ENCODE measurements at places on chromosomes 3 and 15.

DNA sequence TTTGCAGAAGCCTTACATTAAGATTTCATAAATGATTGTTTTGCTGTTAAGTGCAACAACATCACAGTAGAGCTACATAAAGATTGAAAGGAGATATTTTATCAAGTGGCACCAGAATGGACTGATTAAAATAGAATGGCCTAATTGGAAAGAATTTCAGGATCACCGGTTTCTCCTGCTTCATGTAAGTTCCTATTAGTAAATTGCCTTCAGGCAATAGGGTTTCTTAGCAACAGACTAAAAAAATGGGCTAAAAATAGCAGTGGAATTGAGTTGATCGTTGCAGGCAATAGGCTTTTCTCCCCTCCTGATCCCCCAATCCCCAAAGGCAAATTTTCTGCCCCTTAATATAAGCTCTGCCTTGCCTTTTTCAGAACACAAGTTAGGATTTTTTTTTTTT, 917 bp downstream of the LNP1 start:
- no peak for DNase-seq

GRCh38 chr15:59311195-59311594, 61.5 kb downstream of the MYO1E start:
- DNase-seq: no peak

GRCh38 chr3:56456117-56456516, 12.2 kb downstream of the ERC2 start:
- no peak for DNase-seq

GRCh38 chr3:31581660-31582059, 48.9 kb downstream of the STT3B start:
- DNase-seq: no peak

GRCh38 chr3:50724831-50725230, 50.1 kb downstream of the DOCK3 start:
- DNase-seq: no peak

DNA sequence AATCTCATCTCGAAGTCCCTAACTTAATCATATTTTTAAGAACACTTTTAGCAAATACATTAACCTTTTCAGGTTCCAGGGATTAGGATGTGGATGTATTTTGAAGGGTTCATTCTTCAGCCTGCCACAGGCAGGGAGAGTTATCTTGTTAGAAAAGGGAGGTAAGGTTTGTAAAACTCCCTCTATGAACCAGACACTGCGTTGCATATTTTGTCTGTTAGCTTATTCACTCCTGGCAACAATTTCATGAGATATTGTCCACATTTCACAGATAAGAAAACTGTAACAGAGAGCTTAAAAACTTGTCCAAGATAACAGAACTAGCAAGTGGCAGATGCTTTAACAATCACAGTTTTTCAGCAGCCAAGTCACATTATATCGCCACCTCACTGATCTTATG, 155.4 kb downstream of the DIPK2A start:
- DNase-seq: no peak

DNA sequence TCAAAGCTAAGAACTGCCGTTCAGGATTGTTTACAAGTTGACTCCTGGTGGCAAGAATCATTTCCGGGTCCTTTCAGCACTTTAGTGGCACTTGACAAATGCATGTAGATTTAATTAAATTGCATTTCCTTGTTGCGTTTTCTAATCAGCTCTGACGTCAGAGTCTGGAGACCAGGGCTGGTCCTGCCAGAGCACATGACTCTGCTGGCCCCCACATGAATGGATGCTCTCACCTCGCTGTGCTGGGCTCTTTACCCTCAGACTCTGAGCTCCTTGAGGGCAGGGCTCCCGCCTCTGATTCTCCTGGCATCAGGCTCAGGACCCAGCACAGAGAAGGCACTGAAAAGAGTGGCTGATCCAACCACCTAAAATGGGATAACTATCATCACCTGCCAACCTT, 69.4 kb downstream of the FEM1B start:
- DNase-seq: no peak

GRCh38 chr3:141454906-141455602, 31.8 kb upstream of the RASA2 start:
- DNase-seq: peak; percentile 11

DNA sequence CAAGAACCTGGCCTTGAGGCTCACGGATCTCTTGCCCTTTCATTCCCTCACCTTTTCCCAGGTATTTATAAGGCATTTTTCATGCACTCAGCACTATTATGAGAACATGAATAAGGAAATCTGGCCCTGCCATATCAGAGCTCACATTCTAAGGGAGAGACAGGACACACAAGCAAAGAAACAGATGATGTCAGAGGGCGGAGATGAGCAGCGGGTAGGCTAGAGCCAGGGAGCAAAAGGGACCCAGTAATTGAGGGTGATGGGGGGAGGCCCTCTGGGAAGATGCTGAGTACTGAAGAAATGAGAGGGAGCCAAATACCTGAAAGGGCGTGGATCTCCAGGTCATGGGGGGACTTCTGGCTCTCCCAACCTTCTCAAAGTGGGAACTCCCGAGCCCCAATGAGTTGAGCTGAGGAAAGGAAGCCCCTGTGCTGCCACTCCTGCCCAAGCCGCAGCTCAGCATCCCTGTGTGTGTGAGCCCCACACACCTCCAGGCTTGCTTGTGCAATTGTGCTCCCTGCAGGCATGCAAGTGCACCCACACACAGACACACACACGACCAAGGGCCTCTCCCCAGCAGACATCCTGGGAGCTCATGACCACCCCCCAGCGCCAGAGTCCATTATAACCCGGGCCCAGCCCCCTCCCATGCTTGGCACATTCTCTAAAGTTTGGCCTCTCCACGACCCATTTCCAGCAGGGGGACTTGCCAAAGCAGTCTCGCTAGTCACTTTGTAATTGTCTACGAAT, 81.4 kb upstream of the PXYLP1 start:
- no peak for DNase-seq

DNA sequence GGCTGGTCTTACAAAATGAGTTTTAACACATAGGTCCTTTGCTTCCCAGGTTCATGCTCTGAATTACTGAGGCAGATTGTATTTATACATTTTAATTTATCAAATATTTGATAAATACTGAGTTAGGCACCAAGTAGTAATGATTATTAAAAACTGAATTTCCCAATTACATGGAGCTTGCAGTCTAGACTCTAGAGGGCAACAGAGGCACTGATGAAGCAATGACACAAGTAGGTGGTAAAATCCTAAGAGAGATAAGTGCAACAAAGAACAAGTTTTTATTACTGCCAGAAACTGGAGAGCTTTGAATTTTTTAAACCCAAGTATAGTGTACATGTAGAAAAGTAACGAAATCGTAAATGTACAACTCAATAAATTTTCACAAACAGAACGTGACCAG, 406.2 kb upstream of the RARB start:
- no peak for DNase-seq
